T-helper 1 cell (primary cell): ENCODE measurements at places on chromosomes 7 and 10.

DNA sequence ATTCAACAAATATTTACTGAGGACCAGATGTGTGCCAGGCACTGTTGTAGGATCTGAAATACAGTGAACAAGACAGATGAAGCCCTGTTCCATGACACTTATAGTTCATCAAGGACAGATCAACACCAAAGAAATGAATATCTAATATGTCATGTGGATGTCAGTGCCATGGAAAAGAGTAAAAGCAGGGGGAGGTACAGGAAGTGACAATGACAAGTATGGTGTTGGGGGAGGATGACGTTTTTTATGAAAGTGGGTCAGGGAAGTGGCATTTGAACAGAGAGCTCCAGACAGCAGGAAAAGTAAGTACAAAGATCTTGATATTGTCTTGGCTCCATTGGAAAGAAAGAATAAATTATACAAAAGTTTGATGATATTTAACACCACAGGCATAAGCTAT lies 7.0 kb upstream of the SFMBT2 start:
- DNase-seq, result no peak

GRCh38 chr10:114615600-114616007 lies 42.5 kb downstream of the ABLIM1 start:
- DNase-seq, result no peak

GRCh38 chr10:4046712-4047354 lies 261.8 kb upstream of the KLF6 start:
- no peak for DNase-seq

DNA sequence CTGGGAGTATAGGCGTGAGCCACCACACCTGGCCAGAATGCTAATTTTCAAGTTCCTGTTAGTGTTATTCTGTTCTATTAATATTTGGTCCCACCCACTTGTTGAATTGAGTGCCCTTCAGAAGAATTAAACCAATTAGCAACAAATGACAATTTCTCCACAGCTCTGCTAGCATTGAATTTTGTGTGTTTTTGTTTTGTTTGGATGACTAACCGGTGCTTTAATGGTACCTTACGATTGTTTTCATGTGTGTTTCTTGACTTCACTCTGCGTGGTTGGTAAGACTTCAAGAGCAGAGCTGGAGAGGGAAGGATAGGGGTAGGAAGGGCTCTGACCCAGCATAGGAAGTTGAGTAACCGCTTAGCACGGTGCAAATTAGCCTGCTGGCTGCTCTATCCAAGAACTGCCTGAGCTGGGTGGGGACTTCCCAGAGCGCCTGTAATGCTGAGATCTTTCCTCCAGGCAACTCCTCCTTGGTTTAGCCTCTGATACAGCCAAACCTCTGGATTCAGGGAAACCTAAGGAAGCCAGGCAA lies 4.6 kb downstream of the ARPC1B start:
- DNase-seq, result peak; percentile 55

- no peak for DNase-seq
Observed at GRCh38 chr7:99898836-99899235, 20.5 kb downstream of the TRIM4 start.

DNA sequence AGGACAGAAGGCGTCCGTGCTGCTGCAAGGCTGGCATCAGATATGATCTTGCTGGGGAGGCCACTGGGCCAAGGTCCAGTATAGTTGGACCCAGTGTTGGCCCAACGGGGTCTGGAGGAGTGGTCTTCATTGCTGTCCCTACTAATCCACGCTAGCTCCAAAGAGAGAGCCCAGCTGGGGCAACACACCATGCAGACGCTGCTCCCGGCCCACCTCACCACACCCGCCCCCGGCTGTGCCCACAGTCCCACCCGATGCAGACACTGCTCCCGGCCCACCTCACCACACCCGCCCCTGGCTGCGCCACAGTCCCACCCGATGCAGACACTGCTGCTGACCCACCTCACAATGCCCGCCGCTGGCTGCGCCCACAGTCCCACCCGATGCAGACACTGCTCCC lies 121.5 kb downstream of the VIPR2 start:
- DNase-seq, result no peak

DNA sequence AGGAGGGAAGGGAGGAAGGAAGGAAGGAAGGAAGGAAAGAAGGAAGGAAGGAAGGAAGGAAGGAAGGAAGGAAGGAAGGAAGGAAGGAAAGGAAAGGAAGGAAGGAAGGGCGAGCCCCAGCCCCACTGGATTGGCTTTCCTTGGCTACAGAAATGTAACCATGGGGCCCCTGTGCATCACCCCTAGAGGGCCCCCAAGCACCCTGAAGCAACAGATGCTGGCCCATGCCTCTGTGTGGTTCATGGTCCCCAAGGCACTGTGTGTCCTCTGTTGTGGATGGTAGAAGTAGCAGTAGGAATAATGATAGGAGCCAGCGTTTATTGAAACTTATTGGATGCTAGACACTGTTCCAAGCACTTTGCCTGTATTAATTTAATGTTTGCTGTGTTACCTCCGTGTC lies 116.6 kb upstream of the MACROH2A2 start:
- DNase-seq, result no peak

DNA sequence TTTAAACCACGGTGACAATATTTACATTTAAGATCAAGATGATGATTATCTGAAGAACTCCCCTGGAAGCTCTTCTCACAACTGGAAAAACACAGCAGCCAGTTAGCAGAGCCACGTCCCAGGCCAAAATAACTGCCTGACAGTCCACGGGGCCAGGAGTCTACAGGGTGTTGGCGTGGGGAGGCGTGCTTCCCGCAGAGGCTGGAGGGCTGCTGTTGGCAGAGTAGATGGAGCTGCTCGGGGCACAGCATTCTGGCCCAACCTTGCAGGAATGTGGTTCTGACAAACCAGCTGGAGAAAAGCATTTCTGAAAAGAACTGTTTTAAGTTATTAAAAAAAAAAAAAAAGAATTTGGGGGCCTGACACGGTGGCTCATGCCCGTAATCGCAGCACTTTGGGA lies 177.9 kb downstream of the EBF3 start:
- DNase-seq, result no peak

GRCh38 chr7:142414915-142415314 lies 157.1 kb upstream of the PRSS58 start:
- DNase-seq, result no peak

GRCh38 chr10:7622969-7623368 lies 43.8 kb downstream of the ITIH5 start:
- no peak for DNase-seq
